ENCODE measurements at places on chromosomes 7 and 10.

DNA sequence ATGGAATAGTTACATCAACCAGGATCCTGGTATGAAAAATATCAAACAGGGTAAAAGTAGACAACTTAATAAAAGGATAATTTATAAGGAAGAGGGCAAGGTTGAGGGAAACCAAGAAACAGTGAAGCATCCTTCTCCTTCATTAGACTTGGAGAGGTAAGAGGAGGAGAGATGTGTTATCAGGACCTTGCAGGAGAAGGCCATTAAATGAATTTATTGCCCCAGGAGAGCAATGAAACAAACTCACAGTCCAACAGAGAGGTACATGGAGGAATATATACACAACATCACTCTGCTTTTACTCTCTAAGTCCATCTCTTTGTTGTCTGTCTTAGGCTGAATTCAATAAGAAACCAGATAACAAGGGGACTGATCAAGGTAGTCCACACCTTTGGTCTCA, 966.2 kb downstream of the SORCS1 start:
- no peak for DNase-seq

- no peak for DNase-seq
These were observed 11.8 kb downstream of the ECD start for GRCh38 chr10:73156054-73156453.

DNA sequence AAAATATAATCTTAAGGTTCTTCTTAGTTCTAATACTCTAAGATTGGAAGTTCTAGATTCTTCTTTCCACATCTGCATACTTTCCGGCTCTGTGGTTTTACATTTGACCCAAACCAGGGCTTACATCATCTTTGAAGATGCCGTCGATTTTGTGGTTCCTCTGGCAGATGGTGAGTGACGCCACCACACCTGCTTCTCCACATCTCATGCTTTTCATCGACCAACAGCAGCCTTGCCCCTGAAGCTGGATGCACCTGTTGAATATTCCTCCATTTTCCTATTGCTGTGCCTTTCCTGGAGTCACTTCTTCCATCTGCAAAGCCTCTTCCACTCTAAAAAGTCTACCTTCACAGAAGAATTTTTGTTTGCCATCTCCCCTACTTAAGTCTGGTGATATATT, 121.3 kb downstream of the PRKCQ start:
- DNase-seq: no peak

GRCh38 chr10:118570591-118570990, 24.9 kb downstream of the PRLHR start:
- DNase-seq: no peak

DNA sequence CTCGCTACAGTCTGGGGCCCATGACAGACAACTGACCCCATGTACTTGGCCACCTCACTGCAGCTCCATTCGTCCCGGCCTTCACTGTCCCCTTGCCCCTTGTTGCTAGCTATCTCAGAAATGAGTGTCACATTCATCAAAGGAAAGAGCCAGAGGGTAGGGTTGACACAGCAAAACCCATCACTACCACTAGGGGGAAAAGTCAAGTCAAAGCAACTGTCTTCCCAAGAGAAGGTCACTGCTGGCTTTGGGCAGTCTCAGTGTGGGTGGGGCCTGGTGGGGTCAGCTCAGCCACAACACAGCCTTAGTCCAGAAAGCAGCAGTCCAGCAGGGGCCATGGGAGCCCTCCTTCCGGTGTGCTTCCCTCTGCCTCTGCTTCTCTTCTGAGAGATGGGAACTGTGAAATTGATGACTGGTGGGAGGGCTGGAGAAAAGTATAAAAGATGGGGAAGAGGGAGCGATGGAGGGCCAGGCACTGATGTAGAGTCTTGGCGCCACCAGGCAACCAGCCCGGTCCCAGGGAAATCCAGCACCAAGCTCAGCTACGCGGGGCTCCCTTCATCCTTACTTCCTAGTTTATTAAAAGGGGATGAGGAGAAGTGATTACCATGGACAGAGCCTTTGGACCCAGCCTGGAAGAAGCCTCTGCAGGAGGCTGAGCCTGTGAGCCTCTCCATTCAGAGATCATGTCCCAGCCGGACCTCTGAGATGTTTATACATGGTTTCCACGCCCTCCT, 58.0 kb downstream of the PLXNA4 start:
- no peak for DNase-seq

DNA sequence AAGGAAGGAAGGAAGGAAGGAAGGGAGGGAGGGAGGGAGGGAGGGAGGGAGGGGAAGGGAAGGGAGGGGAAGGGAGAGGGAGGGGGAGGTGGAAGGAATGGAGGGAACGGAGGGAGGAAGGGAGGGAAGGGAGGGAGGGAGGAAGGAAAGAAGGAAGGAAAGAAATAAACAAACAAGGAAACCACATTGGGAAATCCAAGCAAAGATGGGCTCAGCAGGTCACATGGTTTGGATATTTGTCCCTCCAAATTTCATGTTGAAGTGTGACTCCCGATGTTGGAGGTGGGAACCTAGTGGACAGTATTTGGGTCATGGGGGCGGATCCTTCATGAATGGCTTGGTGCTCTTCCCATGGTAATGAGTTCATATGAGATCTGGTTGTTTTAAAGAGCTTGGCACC, 454.6 kb upstream of the C7orf33 start:
- DNase-seq: no peak

- no peak for DNase-seq
These were observed 32.2 kb downstream of the DNAJB12 start for GRCh38 chr10:72322280-72323058.

DNA sequence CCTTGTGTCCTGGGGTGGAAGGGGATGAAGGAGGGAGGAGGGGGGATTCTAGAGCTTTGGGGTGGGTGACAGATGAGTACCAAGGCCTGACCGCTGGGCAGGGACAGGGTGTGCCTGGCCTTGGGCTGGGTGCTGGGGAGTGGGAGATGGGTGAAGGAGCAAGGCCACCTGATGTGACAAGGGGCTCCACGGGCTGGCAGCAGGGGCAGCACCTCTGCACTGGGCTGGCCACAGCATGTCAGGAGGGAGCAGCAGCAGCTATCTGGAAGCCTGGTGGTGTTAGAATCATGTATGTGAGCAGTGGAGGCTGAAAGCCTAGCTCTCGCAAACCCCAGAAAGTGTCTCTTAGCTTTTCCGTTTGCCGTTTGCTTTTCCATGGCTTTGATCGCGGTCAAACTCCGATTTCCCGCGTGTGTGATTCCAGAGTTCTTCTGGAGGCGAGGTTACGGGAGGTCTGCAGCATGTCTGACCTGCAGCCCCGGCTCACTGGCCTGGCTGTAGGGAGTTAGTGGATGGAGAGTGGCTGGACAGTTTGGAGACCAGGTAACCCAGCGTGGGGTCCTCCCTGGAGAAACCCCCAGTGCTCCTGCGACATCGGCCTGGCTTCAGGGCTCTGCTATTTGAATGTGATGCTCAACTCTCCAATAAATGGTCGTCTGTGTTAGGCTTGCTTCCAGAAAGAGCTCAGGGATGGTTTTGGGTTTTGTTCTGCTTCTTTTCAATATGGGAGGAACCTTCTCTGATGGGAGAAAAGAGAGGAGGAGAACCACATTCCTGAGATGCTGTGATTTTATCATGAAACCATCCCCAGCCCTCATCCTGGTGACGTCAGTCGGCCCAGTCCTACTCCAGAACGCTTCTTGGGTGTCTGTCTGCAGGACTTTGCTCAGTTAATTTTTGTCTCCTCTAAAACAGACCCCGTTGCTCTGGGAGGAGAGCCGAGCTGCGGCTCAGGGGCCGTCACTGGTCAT, 105.5 kb downstream of the CUX1 start:
- no peak for DNase-seq

- DNase-seq: no peak
These were observed 16.8 kb downstream of the RASGEF1A start for GRCh38 chr10:43249962-43250614.

GRCh38 chr7:100493476-100494264, 9.9 kb downstream of the NYAP1 start:
- no peak for DNase-seq

GRCh38 chr7:2657920-2658671, 26.3 kb downstream of the TTYH3 start:
- no peak for DNase-seq

Measured in renal cortex interstitium (tissue), 15 donors.